Urinary bladder (tissue), 4 donors: ENCODE measurements at places on chromosomes 1 and 21. TPM values are rescaled to one million over a fixed set of nuclear protein-coding genes. Genes with fewer than 3 reads are reported as not detected.

DNA sequence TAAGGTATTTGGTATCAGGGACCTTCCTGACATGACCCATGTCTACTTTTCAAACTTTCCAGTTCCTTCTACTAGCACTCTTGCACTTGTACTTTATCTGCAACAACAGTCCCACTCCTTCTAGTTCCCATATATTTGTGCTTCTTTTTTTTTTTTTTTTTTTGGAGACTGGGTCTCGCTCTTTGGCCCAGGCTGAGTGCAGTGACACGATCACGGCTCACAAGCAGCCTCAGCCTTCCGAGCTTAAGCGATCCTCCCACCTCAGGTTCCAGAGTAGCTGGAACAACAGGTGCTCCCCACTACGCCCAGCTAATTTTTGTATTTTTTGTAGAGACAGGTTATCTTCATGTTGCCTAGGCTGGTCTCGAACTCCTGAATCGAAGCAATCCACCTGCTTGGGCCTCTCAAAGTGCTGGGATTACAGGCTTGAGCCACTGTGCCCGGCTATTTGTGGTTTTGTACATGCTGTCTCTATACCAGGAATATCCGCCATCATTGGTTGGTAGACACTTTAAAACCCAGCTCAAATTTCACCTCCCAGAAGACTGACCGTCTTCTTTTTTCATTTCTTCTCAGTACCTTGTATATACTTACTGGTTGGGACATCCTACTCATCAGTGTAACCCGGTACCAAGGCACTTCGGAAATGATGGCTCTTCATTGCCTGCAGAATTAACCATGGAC lies 1.1 kb downstream of the ZMYM1 start:
- DNase-seq: no peak

DNA sequence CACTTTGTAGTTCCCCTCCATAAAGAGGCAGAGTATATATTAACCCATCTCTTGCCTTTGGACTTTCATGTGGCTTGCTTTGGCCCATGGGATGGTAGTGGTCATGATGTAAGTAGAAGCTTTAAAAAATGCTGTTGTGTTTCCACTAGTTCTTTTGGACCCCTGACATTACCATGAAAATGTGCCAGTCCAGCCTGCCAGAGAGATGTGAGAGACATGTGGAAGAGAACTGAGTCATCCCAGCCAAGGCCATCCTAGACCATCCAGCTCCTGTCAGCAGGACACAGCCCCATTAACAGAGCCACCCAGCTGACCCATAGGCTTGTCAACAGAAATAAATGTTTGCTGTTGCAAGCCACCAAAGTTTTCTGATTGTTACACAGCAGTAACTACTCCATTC lies 3.9 kb upstream of the CD101 start:
- DNase-seq: no peak

The CFAP74 gene
- total RNA-seq: 0.11 TPM

GRCh38 chr1:187433598-187433997 lies 604.8 kb downstream of the PLA2G4A start:
- no peak for DNase-seq

DNA sequence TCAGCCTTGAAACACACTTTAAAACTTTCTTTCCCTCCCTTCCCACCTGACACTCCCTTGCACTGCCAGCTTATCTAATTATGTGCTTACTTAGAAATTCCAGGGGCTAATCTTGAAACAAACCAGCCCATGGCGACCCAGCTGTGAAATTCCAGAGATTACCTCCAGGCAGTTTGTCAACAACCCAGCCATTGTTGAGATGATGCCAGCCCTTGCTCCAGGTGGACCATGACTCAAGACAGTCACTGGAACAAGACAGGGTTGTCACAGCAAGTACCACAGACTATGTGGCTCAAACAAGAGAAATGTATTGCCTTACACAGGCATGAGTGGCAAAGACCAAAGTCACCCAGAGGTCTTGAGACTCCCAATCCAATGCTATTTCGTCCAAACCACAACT lies 7.9 kb downstream of the FYB2 start:
- no peak for DNase-seq

DNA sequence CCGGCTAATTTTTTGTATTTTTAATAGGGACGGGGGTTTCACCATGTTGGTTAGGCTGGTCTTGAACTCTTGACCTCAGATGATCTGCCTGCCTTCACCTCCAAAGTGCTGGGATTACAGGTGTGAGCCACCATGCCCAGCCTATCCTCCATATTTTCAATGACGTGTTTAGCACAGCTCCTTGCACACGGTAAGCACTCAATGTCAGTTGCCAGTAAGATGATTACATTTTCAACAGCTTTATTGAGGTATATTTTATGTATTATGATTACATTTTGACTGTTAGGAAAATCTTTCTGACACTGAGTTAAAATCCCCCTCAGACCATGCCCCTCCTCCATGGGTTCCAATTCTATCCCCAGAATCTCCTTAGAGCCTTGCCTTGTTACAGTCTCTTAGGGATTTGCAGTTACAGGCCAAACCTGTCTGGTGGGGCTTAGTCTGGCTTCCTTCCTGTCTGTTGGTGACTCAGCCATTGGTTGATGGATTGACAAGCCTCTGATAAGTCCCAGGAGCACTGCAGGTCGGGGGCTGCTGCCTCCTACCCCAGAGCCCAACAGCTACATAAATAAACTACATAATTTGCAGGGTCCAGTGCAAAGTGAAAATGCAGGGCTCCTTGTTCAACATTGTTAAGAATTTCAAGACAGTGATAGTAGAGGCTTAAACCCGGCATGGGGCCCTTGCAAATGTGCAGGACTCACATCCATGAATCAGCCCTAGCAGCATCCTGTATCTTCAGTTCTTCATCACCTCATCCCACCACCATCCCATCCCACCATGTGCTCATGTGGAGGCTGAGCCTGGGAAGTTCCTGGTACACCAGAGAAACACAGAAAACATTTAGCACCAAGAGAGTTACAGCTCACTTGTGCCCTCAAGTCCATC lies 23.4 kb downstream of the COA7 start:
- peak; percentile 21 for DNase-seq

DNA sequence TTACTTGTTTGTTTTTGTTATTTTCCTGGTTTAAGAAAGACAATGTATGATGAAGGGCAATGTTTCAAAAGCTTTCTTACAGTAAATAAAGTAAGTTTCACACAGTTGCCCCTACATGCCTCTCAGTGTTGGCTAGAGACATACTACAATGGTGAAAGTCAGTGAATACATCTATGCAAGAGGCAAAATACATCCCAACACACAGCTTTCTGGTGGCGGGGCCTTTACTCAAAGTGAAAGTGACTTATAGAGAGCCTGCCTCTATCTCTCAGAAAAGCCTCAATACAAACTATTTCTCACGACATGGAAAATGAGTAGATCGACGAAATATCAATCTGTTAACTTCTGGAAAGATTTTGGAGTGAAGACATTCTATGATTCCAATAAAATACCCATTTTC lies 122.3 kb downstream of the SLC30A10 start:
- no peak for DNase-seq

GRCh38 chr1:26468911-26469310 lies 3.3 kb upstream of the HMGN2 start:
- no peak for DNase-seq

The GOLT1A gene
- total RNA-seq: 2.1 TPM

The RBP7 gene
- 2.4 TPM for total RNA-seq

DNA sequence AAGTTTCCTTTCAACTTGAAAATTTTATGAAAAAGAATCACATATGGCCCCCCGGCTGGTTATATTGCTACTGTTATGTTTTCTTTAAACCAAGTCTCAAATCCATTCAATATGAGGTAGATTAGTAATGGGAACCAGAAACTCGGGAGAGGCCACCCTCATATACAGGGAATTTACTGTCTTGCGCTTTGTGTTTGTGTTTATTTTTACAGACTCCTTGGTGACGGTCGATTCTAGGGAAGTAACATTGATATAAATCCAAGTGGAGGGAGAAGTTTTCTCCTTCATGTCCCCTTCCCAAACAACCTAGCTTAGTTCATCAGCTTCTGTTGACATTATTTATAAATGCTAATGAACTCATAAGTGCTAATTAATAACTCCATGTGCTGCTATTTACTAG lies 163.5 kb upstream of the LMO4 start:
- no peak for DNase-seq

- no peak for DNase-seq
Observed at GRCh38 chr1:16050328-16050727, 6.7 kb downstream of the CLCNKB start.

- DNase-seq: no peak
Observed at GRCh38 chr1:164842870-164843269, 283.9 kb downstream of the PBX1 start.

DNA sequence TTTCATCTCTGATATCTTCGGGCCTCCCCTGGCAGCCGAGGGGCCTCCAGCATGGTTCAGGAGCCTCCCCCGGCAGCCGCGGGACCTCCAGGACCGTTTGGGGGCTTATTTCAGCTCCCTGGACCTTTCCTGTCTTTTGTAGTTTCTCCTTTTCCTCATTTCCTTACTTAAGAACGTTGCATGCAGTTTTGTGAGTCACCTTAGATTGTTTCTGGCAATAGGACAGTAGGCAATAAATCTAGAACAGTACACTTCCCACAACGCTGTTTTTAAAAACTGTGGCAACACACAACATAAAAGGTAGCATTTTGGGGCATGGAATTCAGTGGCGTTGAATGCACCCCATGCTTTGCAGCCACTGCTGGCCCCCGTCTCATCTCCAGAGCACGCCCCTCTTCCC lies 24.4 kb downstream of the FAAP20 start:
- no peak for DNase-seq
